ENCODE measurements at places on chromosomes 2 and 18.

DNA sequence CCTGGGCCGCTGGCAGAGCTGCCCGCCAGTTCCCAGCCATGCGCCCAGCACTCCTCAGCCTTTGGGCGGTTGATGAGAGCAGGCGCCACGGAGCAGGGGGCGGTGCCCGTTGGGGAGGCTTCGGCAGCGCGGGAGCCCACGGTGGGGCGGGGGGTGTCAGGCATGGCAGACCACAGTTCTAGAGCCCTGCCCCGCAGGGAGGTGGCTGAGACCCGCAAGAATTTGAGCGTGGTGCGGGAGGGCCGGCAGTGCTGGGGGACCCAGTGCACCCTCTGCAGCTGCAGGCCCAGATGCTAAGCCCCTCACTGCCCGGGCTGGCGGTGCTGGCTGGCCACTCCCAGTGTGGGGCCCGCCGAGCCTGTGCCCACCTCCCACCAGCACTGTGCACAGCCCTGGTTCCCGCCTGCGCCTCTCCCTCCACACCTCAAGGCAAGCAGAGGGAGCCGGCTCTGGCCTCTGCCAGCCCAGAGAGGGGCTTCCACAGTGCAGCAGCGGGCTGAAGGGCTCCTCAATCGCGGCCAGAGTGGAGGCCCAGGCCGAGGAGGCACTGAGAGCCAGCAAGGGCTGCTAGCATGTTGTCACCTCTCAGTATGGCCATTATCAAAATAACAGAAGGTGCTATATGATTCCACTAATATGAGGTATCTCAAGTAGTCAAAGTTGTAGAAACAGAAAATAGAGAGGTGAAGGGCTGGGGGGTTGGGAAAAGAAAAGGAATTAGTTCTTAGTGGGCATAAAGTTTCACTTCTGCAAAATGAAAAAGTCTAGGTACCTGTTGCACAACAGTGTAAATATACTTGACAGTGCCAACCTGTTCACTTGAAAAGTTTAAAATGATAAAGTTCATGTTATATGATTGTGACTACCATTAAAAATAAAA, 72.3 kb downstream of the SH3YL1 start:
- DNase-seq, result no peak

DNA sequence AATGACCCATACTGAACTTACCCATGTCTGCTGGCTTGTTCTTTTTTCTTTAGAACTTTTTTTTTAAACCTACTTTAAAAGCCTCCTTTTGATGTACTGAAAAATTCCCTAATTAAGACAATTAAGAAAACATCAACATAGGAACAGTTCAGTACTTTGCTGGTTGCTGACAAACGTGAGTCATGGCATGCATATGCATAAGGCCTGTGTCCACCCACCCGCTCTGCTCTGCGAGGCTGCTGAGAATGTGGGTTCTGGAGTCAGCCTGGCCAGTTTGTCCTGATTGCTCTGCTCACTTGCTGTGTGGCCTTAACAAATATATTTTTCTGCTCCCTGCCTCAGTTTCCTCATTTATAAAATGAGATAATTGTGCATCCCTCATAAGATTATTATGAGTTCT, 27.3 kb downstream of the LAMA3 start:
- DNase-seq, result no peak

- DNase-seq, result no peak
Measured at GRCh38 chr18:25077038-25077943, 274.7 kb downstream of the ZNF521 start.

DNA sequence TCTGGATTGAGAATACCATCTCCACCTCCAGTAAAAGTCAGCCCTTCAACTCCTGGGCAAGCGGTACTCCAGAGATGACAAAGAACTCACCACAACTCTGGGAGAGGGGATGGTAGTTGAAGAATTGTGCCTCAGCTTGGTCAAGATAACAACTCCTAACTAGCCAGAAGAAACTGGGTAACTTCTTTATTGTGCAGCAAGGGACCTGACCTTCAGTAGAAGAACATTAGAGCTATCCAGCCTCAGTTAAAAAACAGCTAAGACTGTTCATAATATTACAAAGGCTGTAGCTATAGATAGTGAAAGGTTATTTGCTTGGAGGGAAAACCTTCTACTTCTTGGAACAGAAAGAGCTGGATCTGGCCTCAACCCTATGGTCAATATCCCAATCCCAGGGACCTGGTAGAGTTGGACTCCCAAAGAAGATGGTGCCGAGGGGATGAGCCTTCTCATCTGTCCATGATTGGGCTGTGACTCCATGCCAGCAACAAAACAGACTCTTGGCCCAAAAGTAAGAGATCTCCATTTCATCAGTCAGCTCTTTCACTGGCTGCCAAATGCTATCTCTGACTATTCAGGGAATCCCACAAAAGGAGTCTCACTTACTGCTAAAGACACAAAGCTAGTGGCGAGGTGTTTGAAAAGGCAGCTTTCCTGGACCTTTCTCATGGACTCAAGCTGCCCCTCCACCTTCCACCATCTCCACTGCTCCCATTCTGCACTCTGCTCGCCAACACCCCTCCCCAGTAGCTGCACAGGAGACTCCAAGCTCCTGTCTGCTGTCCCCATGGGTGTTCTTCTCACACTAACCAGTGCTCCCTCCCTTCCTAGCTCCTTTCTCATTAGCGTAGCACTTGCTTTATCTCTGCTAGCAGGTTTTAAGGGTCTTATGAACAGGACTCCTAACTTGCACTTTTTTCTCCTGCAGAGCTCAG, 145.8 kb downstream of the CAPN13 start:
- DNase-seq, result no peak

GRCh38 chr18:59923539-59924196, 23.9 kb downstream of the PMAIP1 start:
- DNase-seq, result no peak

GRCh38 chr2:182182436-182182835, 196.8 kb downstream of the PPP1R1C start:
- no peak for DNase-seq
